ENCODE measurements at places on chromosomes 4 and X.

DNA sequence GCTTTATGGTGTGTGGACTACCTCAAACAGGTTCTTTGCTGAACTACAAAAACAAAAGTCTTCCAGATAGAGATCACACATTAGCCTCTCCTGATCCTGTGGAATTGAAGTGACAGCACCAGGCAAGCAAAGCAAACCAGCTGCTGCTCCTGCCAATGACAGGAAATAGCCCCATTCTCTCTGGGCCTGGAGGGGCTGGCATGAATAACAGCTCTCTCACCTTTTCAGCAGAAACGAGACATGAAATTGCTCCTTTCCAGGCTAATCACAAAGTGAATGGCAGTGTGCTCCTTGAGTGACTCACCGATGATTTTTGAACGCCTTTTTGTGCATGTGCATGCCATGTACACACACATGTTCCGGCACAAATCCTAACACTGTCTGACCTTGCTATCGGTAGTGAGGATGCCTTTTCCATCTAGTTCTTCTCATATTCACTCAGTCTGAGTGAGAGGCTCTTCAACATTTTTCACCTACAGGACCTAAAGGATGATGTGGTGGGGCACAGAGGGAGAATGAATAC lies 24.4 kb downstream of the MFAP3L start:
- no peak for DNase-seq

DNA sequence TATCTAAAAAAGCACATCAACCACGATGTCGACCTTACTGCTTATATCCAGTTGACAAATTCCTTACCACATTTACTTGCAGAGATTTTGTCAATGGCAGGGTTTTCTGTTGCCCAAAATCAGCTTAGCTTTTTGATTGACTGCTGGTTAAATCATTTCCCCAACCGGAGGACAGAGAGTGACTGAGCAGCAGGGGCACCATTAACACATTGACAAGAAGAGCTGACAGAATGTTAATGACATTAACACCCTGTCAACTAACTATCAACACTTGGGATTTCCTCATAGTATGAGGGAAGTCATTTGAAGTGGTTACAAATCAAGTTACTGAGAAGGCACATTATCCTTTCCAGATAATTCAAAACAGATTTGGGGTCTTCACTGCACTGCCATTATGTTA lies 368.4 kb downstream of the RPA4 start:
- no peak for DNase-seq

- DNase-seq: peak; percentile 25
These were observed 807 bp downstream of the SEL1L3 start for GRCh38 chr4:25861951-25862410.

GRCh38 chrX:97628807-97629596 lies 745.3 kb downstream of the RPA4 start:
- no peak for DNase-seq

DNA sequence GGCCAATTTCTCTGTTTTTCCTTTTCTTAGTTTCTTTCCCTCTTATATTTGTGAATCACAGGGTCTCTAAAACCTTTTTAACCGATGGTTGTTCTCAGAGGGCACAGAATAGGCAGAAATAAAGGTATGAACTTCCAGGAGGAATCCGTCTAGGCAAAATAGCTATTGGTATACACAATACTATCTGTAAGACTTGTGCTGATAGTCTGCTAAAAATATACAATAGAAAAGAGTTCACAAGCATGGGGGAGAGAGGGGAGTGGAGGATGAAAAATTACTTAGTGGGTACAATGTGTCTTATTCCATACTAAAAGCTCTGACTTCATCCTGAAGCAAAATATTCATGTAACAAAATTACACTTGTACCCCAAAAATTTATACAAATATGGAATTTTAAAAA lies 30.2 kb downstream of the ANTXR2 start:
- DNase-seq: no peak

DNA sequence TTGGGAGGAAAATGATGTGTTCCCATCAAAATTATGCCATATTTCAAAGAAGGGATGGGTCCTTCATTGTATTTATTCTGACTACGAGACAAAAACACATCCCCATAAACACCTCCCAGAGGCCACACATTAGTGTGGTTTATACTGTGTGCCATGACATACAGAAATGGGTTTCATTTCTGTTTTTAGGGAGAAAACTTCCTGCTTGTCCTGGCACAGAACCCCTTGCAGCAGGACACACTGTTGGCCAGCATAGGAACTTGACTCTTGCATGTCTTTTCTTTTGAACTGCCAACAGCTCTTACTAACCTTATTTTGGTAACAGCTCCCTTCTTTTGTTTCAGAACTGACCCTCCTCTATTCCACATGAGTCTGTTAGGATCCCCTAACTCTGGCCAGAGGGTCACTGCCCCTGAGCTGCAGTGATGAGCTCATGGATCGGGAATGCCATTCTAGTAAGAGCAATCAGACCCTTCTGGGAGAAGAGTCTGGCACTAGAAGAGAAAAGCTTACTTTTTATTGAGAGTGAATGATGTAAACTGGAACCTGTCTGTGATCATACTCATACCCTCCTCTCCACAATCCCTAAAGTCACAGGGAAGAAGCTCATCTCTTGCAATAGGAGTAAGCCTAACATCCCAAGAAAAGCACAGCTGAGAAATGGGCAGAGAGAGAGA lies 86.4 kb downstream of the SMIM20 start:
- DNase-seq: no peak

- DNase-seq: peak; percentile 30
These were observed 86.9 kb upstream of the BMP2K start for GRCh38 chr4:78689261-78689660.

DNA sequence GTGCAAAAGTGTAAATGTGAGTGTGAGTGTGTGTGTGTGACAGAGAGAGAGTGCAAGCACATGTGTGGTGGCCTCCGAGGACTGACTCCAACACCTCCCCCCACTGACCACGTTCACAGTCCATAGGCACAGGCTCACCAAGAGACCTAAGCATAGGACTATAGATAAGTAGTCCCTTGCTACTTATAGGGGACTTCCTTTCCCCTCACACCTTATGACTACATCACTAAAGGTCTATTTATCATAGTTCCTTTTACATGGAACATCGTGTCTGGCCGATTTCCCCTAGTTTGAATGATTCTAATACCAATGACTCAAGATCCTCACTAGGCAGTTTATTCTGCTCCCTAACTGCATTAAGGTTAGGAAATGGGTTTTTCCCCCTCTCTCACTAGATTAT lies 17.8 kb downstream of the FRMPD3 start:
- no peak for DNase-seq

GRCh38 chrX:1355131-1356046 lies 18.8 kb downstream of the IL3RA start:
- DNase-seq: no peak

DNA sequence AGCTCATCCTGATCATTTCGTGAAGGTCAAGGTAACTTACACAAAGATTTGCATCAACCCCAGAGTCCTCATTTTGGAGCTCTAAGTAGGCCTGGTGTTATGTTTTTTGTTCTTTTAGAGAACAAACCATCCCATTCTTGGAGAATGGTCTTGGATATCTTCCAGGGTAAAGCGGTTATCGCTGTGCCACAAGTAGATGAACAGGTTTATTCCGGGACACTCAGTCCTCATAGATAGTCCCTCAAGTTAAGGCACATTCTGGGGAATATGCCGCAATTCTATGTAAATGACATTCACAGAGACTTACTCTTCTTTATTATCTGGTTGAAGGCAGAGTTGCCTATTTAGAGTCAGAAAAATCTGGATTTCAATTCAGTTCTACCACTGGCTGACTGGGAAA lies 95.0 kb upstream of the FTHL17 start:
- no peak for DNase-seq

DNA sequence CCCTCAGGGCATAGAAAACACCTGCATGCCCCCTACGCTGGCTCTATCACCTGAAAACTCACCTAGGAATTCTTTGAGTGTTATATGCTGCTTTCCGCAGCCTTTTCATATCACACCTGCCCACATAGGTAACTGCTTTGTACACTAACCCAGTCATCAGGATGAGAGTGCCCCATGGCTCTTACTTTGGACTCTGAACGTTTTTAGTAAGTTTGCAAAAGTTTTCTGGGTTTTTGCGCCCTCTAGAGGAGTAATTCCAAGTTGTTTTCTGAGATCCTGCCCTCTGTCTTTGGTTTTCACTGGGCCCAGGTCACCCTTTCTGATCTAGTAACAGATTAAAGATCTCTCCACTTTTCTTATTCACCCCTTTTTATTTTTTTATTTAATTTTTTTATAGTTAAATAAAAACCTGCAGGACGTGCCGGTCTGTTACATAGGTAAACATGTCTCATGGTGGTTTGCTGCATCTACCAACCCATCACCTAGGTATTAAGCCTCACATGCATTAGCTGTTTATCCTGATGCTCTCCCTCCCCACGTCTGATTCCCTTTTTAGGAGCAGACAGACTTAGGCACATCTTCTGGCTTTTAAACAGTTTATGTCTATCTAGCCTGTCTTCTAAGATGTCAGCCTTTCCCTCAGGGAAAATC lies 139.2 kb downstream of the NWD2 start:
- peak; percentile 8 for DNase-seq

- no peak for DNase-seq
These were observed 171.9 kb downstream of the DCTD start for GRCh38 chr4:182745237-182745636.

DNA sequence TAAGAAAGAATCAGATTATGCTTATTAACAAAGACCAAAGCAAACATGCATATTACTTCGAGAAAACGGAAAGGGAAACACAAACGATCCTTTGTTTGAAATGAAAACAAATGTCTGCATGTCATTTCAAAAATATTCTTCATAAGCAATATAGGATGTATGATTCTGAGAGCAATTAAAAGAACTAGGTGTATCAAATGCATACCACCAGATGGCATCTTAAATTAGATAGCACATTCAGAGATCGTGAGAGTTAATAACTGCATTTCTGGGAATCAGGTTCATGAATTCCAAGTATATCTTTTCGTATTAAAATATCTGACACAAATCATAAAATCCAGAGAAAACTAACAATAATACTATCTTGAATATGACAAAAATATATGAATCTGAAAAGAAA lies 159.5 kb downstream of the PPP3CA start:
- DNase-seq: no peak

DNA sequence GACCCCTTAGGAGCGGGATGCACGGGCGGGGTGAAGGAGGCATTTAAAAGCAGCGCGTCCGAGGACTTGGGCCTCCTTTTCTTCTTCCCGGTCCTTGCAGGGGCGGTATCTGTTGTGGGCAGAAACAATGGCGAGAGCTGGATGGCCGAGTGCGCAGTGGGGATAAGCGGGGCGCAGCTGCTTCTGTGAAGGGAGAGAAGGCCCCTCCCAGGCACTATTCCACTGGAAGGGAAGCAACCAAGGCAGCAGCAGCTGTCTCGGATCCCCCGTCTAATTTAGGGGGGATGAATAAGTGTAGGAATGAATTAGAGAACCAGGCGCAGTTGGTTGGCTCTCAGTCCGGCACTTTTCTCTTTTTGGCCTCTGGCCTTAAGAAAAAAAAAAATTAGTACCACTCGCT lies 995 bp downstream of the SMARCA5 start:
- DNase-seq: peak; percentile 45

- DNase-seq: no peak
These were observed 2.5 kb upstream of the TMPRSS11D start for GRCh38 chr4:67886281-67886680.

GRCh38 chrX:74419864-74420195 lies 1.5 kb upstream of the SLC16A2 start:
- DNase-seq: no peak

- DNase-seq: no peak
These were observed 121.0 kb downstream of the PCDH10 start for GRCh38 chr4:133270021-133270570.

GRCh38 chr4:83810428-83810827 lies 274.5 kb downstream of the GPAT3 start:
- DNase-seq: no peak

GRCh38 chrX:15127010-15127409 lies 142.9 kb downstream of the ASB9 start:
- no peak for DNase-seq

- no peak for DNase-seq
These were observed 739.9 kb upstream of the AMOT start for GRCh38 chrX:113580486-113580885.

DNA sequence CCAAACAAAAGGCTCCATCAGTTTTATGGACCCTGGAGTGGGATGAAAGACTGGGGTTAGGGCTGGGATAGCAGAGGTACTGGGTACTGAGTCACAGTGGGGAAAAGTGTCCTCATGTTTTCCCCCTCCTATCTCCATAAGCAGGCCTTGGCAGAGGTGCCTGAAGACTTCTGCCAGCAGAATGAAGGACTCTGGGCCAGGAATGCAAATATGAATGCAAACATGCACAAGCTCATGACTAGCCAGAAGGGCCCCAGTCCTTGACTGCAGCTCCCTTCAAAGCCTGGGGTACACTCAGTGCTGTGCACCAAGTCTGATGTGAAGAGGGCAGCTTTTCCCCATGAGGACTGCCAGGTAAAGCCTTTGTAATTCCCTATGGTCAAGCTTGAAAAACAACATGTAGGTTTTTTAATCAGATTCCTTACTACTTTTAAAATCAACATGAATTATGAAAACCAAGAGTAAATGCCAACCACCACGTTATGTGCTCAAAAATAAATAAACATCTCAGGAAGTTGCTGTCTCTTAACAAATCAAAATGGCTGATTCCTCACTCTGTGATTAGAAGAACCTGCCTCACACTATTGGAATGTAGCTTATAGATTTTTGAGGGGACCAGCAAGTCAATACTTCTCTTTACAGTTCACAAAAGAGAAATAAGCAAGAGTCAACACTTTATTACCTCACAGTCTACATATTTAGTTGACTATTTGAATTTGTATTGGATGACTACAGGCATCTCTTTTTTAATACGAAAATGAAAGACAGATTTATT lies 1512.0 kb downstream of the ARAP2 start:
- DNase-seq: no peak

DNA sequence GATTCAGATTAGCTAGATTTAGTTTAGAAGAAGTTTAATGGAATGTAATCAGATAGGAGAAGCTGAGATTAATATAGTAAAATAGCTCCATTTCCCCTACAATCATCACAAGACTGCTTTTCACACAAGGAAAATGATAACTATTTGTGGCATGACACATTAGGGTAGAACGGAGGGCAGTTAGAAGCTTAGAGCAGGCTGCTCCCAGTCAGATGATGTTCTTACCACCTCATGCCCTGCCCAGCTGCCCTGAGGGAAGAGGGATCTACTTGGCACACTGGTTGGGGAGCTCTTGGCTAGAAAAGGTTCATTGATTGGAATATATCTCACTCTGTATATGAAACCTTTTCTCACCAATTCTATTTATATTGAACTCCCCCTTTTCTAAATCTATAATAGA lies 180.7 kb upstream of the IL15 start:
- DNase-seq: peak; percentile 57

GRCh38 chr4:97530676-97531075 lies 612.6 kb downstream of the STPG2 start:
- no peak for DNase-seq

DNA sequence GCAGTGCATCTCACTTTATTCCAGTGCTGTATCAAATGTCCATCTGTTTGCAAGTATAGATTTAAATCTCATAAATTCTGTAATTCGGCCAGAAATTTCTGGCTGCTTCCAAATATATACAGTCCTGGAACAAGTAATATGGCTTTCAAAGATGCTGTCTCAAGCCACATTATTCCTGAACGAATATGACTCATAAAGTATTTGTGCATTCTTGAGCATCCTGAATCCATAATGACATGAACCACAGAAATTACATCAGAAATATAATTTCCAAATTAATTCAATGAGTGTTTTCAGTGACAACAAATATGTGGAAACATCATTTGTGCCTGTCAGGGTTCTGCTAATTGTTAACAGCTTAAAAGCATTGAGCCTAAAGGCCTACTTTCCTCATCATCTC lies 140.9 kb upstream of the HPGD start:
- DNase-seq: peak; percentile 64

GRCh38 chrX:47500554-47500953 lies 17.5 kb upstream of the ZNF41 start:
- DNase-seq: no peak

- DNase-seq: peak; percentile 56
These were observed 18.2 kb upstream of the ABLIM2 start for GRCh38 chr4:8176547-8177399.
